Heart left ventricle (tissue), 16 donors: ENCODE measurements at places on chromosomes 5 and 9. TPM values are rescaled to one million over a fixed set of nuclear protein-coding genes. Genes with fewer than 3 reads are reported as not detected.

SPATA31E1 gene
- polyA plus RNA-seq: not detected

EIF4EBP3 gene
- polyA plus RNA-seq: 33.3 TPM

HAND1 gene
- 23.8 TPM for polyA plus RNA-seq

FGF18 gene
- polyA plus RNA-seq: 3.4 TPM

DNA sequence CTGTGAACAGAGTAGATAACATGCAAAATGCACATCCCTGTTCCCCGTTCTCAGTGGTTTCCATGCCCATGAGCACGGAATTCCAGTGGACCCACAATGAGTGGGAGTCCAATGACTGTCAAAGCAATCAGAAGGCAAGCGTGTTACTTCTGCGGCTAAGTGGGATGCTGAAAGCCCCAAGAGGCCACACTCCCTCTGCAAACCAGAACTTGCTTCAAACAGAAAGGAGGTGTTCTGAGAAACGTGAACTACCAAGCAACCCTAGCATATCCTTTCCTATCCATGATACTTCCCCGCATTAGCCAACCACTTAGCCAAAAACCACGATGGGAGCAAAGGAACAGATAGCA is 21.7 kb upstream of the MVB12B start:
- H3K27me3 ChIP-seq: no peaks in the 10 kb centered on the region
- H3K27ac ChIP-seq: no peak overlapping the region

- H3K4me3 ChIP-seq: no peak overlapping the region
- DNase-seq: no peak
- H3K36me3 ChIP-seq: no peaks in the 10 kb centered on the region
- no peak overlapping the region for H3K27ac ChIP-seq
These were observed 77.3 kb upstream of the TBCA start for GRCh38 chr5:77853353-77853907.

DNA sequence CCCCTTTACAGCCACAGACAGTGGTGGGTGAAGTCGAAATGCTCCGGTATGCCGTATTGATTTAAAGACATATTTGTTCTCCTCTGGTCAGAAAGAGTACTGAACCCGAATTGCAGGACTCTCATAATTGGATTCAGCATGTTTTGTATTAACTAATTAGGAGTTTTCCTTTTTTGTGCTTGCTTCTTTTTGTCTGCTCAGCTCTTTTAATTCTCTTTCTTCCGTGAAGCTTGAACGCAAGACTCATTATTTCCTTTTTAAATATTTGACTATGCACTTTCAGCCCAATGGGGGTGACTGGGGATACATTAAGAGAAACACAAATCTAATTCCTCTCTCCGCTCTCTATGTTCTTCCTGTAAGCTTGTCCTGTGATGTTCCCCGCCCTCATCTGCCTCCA is 246.6 kb upstream of the IRX2 start:
- no peaks in the 10 kb centered on the region for H3K36me3 ChIP-seq
- no peak overlapping the region for H3K4me3 ChIP-seq
- H3K27me3 ChIP-seq: no peaks in the 10 kb centered on the region
- H3K27ac ChIP-seq: no peak overlapping the region
- no peaks in the 10 kb centered on the region for H3K4me1 ChIP-seq

- no peaks in the 10 kb centered on the region for H3K36me3 ChIP-seq
- no peaks in the 10 kb centered on the region for H3K27me3 ChIP-seq
- peaks cover 4% of the 10 kb centered on the region for H3K4me1 ChIP-seq
- peak overlapping the region; percentile 79 for H3K4me3 ChIP-seq
- peak; percentile 85 for DNase-seq
These were observed 1.6 kb downstream of the NINJ1 start for GRCh38 chr9:93132287-93132927.

DNA sequence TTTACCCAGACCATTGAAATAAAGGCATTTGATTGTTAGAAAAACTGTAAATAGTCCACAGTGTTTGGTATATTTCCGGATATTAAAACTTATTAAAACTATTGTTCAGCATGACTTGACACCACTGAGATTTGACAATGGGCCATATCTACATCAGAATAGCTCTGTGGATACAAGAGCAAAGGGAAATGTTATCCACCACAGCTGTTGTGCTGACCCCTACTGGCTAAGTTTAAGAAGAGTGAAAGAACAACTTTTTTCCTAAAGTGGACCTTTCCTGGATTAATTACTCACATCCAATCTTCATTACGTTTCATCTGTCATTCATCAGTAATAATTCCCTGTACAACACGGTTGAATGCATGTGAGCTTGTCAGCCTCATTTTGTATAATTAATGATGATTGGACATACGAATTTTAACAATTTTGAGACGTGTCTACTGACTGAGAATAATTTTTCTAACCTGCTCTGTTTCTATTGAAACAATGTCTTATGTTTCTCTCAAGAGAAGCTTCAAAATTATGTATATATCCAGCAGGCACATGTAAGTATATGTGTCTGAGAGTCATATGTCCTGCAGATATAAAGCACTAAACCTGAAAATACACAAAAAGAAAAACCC is 1952.6 kb downstream of the MAT2B start:
- no peaks in the 10 kb centered on the region for H3K36me3 ChIP-seq
- DNase-seq: no peak
- H3K27ac ChIP-seq: no peak overlapping the region
- H3K4me1 ChIP-seq: no peaks in the 10 kb centered on the region

DNA sequence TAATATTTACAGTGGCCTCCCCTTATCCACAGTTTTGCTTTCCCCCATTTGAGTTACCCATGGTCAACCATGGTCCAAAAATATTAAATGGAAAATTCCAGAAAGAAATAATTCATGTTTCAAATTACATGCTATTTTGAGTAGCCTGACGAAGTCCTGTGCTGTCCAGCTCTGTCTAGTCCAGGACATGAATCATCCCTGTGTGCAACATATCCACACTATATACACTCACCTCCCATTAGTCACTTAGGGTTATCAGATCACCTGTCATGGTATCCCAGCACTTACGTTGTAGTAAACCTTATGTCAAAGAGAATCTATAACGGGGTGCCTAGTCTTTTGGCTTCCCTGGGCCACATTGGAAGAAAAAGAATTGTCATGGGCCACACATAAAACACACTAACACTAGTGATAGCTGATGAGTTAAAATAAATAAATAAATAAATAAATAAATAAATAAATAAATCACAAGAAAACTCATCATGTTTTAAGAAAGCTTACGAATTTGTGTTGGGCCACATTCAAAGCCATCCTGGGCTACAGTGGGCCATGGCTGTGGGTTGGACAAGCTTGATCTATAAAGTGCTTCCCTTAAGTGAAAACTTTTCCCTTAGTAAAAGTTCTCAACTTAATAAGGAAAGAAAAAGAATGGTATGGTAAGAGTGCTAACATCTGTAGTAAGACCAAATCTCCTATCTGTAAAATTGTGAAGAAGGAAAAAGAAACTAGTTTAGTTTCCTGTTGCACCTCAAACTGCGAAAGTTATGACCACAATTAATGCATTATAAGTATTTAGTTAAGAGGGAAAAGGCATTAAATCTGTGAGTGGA is 15.9 kb upstream of the OMD start:
- H3K4me3 ChIP-seq: no peak overlapping the region
- H3K27ac ChIP-seq: no peak overlapping the region
- DNase-seq: no peak

- no peak for DNase-seq
- no peaks in the 10 kb centered on the region for H3K36me3 ChIP-seq
- H3K27ac ChIP-seq: no peak overlapping the region
- H3K4me1 ChIP-seq: no peaks in the 10 kb centered on the region
- no peaks in the 10 kb centered on the region for H3K27me3 ChIP-seq
These were observed 170.1 kb upstream of the TARS1 start for GRCh38 chr5:33270671-33271070.

- no peaks in the 10 kb centered on the region for H3K36me3 ChIP-seq
- no peaks in the 10 kb centered on the region for H3K27me3 ChIP-seq
- no peak for DNase-seq
These were observed 3.4 kb upstream of the SLC46A2 start for GRCh38 chr9:112894041-112894440.

GRCh38 chr5:73996151-73996755 is 370.3 kb downstream of the ARHGEF28 start:
- no peaks in the 10 kb centered on the region for H3K27me3 ChIP-seq
- H3K4me3 ChIP-seq: no peak overlapping the region
- no peak overlapping the region for H3K27ac ChIP-seq

GRCh38 chr5:121429761-121430160 is 421.9 kb upstream of the FTMT start:
- no peak for DNase-seq
- no peaks in the 10 kb centered on the region for H3K27me3 ChIP-seq
- no peaks in the 10 kb centered on the region for H3K36me3 ChIP-seq
- H3K4me3 ChIP-seq: no peak overlapping the region
- H3K27ac ChIP-seq: no peak overlapping the region

GRCh38 chr9:79492092-79493009 is 79.4 kb upstream of the TLE4 start:
- no peak overlapping the region for H3K27ac ChIP-seq
- DNase-seq: no peak
- H3K36me3 ChIP-seq: no peaks in the 10 kb centered on the region

- H3K36me3 ChIP-seq: peaks cover 11% of the 10 kb centered on the region
- no peaks in the 10 kb centered on the region for H3K27me3 ChIP-seq
- no peaks in the 10 kb centered on the region for H3K4me1 ChIP-seq
- peak; percentile 24 for DNase-seq
- peak within 1 kb of the TSS; percentile 40 for H3K4me3 ChIP-seq
These were observed at the start of gene HAVCR2 for GRCh38 chr5:157108976-157109375. Gene HAVCR2 (minus strand): TSS chr5:157109044. CDS start chr5:157108983, 61 bp downstream.

GRCh38 chr9:101455656-101456240 is 20.2 kb upstream of the ALDOB start:
- H3K27me3 ChIP-seq: peaks cover 3% of the 10 kb centered on the region
- no peak for DNase-seq

DNA sequence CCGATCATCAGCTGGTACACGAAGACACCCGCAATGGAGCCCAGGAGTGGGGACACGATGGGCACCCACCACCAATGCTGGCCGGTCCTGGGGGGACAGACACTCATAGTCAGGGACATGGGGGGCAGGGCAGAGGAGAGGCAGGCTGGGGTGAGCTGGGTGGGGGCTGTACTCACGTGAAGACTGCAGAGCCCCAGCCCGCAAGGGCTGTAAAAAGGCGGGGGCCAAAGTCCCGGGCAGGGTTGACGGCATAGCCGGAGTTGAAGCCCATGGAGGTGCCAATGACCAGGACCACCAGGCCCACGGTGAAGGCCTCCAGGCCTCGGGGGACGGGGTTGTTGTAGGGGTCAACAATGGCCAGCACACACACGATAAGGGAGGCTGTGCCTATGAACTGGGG is 5.3 kb downstream of the AQP3 start:
- no peaks in the 10 kb centered on the region for H3K27me3 ChIP-seq
- H3K4me1 ChIP-seq: no peaks in the 10 kb centered on the region
- no peak for DNase-seq
- no peak overlapping the region for H3K4me3 ChIP-seq
- H3K27ac ChIP-seq: no peak overlapping the region

DNA sequence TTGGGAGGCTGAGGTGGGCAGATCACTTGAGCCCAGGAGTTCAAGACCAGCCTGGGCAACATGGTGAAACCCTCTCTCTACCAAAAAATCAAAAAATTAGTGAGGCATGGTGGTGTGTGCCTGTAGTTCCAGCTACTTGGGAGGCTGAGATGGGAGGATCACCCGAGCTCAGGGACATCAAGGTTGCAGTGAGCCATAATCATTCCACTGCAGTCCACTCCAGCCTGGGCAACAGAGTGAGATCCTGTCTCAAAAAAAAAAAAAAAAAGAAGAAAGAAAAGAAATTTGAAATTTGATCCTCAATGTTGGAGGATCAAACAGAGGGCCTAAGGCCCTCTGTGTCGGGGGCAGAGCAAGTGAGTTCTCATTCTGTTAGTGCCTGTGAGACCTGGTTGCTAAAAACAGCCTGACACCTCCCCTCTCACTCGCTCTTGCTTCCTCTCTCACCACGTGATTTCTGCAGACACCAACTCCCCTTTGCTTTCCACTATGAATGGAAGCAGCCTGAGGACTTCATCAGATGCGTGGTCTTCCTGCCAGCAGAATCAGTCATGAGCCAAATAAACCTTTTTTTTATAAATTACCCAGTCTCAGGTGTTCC is 8.4 kb upstream of the GOLPH3 start:
- no peaks in the 10 kb centered on the region for H3K27me3 ChIP-seq
- H3K36me3 ChIP-seq: no peaks in the 10 kb centered on the region
- H3K4me3 ChIP-seq: no peak overlapping the region
- H3K27ac ChIP-seq: no peak overlapping the region
- no peak for DNase-seq

GRCh38 chr5:29079771-29080170 is 2041.4 kb upstream of the CDH9 start:
- H3K36me3 ChIP-seq: no peaks in the 10 kb centered on the region
- DNase-seq: no peak
- no peak overlapping the region for H3K4me3 ChIP-seq

- H3K4me1 ChIP-seq: no peaks in the 10 kb centered on the region
- H3K27ac ChIP-seq: no peak overlapping the region
- no peak overlapping the region for H3K4me3 ChIP-seq
- H3K27me3 ChIP-seq: no peaks in the 10 kb centered on the region
- H3K36me3 ChIP-seq: no peaks in the 10 kb centered on the region
These were observed 414.2 kb downstream of the TAF11L14 start for GRCh38 chr5:18048449-18048848.
